Panc1 (cell line): ENCODE measurements at places on chromosomes 1 and 21. TPM values are rescaled to one million over a fixed set of nuclear protein-coding genes. Genes with fewer than 3 reads are reported as not detected.

KMO gene
- total RNA-seq = 1.8 TPM

RAB7B gene
- 0.05 TPM for total RNA-seq

RGSL1 gene
- not detected for total RNA-seq

SH2D2A gene
- total RNA-seq = 0.69 TPM
